Stimulated activated CD4-positive, alpha-beta T cell treated with anti-CD3 and anti-CD28 coated beads, TNF-alpha, amount 100 ng/mL, for 1 hour (primary cell): ENCODE measurements at places on chromosomes 2 and 18.

DNA sequence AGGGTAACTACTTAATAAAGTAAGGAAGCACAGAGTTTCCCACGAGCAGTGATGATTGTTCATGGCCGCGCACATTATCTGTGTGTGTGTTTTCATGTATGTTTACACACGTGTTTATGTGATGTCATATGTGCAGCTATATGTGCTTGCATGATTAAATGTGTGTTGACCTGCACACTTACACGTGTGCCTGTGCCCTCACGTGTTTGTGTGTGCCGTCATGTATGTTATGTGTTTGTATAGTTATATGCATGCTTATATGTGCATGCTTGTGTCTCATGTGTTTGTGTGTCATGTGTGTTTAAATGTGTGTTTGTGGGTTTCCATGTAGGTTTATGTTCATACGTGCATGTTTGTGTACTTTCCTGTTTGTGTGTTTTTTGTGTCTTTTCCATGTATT lies 782.3 kb downstream of the GALR1 start:
- no peak for DNase-seq

DNA sequence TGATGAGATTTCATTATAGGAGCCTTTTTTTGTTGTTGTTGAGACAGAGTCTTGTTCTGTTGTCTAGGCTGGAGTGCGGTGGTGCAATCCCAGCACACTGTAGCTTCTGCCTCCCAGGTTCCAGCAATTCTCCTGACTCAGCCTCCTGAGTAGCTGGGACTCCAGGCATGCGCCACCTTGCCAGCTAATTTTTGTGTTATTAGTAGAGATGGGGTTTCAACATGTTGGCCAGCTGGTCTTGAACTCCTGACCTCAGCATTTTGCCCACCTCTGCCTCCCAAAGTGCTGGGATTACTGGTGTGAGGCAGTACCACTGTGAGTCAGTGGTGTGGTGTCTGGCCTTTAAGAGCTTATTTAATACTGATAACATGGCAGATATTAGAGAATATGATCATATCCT lies 60.1 kb downstream of the MOB4 start:
- DNase-seq, result no peak

DNA sequence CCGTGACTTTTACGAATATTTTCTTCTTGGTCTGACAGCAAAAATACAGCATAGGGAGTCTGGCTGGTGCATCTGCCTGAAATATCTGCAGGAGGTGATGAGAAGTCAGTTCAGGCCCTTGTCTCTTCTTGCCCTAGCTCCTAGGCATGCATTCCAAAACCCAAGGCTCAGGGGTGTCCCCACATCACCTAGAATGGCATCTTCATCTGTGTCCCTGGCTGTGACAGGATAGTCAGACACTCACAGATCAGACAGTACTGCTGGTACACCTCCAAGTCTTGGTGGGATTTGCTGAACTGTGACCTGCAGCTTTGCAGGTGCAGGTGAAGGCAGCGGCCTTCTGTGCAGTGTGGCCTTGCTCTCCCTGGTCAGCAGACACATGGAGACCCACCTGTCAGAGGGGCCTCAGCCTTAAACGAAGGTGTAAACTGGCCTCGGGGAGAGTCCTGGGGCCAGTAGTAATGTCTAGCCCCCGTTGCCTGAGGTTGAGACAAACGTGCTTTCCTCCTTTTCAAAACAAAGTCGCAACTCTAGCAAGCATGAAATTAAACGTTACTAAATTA lies 42.8 kb downstream of the MBP start:
- DNase-seq, result no peak

- no peak for DNase-seq
Measured at GRCh38 chr2:132583666-132584360, 86.2 kb downstream of the LYPD1 start.

DNA sequence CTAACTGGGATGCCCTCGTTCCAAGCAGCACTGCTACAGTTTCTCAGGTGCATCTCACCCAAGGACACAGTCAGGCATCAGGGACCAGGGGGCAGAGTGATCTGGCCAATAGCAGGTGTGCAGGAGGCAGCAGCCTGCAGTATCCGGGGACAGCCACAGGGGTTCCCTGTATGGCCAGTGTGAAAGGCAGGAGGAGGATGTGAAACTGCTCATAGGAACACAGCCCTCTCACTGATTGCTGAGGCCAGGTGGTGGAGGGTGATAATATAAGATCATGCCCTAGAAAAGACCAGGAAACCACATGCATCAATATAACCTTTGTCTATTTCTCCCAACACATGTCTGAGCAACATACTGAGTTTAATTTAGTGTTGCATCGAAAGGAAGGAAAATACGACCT lies 112.7 kb upstream of the TACR1 start:
- DNase-seq, result no peak

DNA sequence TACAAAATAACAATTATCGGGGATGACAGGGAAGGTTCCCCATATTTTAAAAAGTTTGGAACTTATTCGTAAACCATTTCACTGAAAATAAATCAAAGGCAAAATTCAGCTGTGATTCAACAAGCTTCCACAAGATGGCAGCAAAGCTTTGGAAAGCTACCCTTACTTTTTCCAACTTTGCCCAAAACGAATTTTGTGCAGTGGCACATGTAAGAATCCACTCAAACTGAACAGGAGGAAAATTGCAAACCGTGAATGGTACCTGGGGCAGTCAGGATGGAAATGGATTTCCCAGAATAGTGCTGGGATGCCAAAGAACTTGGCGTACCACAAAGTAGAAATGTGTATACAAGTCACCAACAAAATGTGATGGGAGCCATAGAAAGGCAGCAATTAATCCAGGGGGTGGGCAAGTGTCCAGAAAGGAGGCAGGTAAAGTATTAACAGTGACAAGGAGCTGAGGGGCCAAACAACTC lies 10.7 kb downstream of the RPL31 start:
- DNase-seq, result no peak

- no peak for DNase-seq
Measured at GRCh38 chr2:75100801-75101151, 98.5 kb downstream of the TACR1 start.

GRCh38 chr2:108632332-108633160 lies 86.7 kb upstream of the RANBP2 start:
- no peak for DNase-seq

DNA sequence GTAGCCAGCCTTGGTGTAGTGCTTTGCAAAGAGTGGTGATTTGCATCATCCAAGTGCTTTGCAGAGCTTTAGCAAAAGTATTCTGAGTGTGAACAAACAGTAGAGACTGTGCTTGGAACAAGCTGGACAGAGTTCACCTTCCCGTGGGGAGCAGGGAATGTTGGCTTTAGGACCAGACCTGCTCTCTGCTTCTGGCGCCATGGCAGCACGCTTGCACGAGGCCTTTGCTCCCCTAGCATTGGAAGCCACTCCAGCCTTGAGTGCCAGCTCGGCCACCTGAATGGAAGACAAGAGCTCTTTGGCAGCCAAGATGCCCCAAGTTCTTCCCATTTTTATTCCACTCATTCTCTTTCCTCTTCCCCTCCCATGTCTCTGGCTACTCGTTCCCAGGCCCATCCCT lies 250.8 kb upstream of the OSR1 start:
- DNase-seq, result no peak

DNA sequence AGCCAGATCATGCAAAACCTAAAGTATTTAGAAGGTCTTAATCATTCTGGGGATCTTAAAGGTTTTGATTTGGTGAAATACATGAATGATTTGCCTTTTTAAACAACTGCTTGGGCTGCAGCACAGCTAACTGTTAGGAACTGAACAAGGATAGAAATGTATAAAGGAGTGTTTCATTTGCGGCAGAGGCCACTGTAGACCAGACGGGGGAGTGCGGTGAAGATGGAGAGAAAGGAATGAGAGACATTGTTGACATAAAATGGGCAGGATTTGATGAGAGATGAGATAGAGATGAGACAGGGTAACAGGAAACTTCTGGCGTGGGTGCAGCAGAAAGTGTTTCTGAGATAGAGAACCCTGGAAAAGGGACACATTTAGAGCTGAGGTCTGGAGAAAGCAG lies 308.1 kb downstream of the TMX3 start:
- DNase-seq, result no peak
